Ascending aorta (tissue), 2 donors: ENCODE measurements at places on chromosomes 2 and 18. TPM values are rescaled to one million over a fixed set of nuclear protein-coding genes. Genes with fewer than 3 reads are reported as not detected.

DNA sequence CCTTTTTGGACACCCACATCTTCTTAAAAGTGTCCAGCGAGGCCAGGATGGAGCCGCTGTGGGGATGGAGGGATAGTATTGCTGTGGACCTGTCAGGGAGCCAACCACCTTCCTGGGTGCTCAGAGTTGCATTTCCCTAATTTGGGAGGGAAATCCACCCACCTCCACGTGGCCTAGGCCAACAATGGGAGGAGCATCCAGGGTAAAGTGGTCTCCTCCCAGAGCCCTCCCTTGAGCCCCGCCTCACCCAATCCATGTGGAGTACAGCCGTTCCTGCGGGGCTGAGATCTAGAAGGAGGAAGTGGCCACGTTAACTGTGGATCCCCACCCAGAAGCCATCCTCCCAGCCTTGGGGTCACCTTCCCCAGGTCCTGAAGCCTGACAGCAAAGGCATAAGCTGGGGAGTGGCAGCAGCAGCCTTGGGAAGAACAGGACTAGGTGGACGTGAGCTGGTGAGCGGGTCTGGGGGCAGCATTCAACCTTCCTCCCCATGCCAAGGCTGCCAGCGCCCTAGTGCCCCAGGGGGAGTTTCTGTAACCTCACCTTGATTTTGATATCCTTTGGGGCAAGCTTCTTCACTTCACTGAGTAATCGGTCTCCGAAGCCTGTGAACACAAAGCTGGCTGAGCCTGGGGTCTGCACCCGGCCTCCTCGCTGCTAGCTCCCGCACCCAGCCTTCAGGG, 6.8 kb downstream of the ACTR1B start:
- H3K4me3 ChIP-seq = no peak overlapping the region
- no peaks in the 10 kb centered on the region for H3K27me3 ChIP-seq
- no peak for DNase-seq
- H3K36me3 ChIP-seq = peaks cover 38% of the 10 kb centered on the region
- peaks cover 7% of the 10 kb centered on the region for H3K4me1 ChIP-seq
- H3K27ac ChIP-seq = no peak overlapping the region

DNA sequence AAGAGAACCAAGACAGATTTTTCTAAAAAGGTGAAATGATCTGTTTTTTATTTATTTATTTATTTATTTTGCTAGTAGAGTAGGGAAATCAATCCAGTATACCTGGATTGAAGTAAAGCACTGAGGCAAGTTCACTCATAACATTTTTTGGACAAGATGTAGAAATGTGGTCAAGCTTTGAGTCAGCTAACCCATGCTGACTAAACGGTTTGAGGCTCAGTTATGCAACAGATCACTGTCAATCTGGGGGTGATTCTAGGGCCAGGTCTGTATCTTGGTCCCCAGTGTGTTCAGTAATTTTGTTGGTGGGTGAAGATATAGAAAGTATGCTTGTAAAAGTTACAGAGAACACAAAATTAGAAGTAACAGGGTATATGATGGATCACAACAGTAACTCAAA, 60.2 kb downstream of the RMDN2 start:
- no peak overlapping the region for H3K4me3 ChIP-seq
- H3K27ac ChIP-seq = no peak overlapping the region
- no peak for DNase-seq
- no peaks in the 10 kb centered on the region for H3K36me3 ChIP-seq
- H3K27me3 ChIP-seq = no peaks in the 10 kb centered on the region

GRCh38 chr2:67083951-67084350, 313.2 kb upstream of the ETAA1 start:
- no peak for DNase-seq
- H3K4me1 ChIP-seq = no peaks in the 10 kb centered on the region
- H3K27ac ChIP-seq = no peak overlapping the region
- no peak overlapping the region for H3K4me3 ChIP-seq
- H3K27me3 ChIP-seq = no peaks in the 10 kb centered on the region

Gene IL1RN
- total RNA-seq = not detected
